Stimulated activated CD8-positive, alpha-beta memory T cell treated with anti-CD3 and anti-CD28 coated beads, Interleukin-12 subunit alpha, Interleukin-12 subunit beta, amount 100 ng/mL, for 1 hour (primary cell): ENCODE measurements at places on chromosomes 7 and 10.

DNA sequence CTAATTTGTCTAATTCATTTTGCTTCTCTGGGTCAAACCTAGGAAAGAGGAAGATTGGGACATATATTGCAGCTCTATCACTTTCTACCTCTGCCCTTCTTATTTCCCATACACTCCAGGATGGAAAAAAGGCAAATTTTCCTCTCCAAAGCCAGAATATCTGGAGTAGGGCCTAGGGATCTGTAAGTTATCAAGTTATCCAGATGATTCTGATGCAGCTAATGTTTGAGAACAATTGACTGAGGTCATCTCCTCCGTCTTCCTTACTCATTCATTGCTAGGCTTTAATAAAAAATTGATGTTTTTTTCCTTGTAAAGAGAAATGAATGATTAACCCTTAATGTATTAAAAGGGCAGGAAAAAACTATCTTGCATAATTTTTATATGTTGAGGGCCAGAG lies 211.9 kb upstream of the GLI3 start:
- no peak for DNase-seq

DNA sequence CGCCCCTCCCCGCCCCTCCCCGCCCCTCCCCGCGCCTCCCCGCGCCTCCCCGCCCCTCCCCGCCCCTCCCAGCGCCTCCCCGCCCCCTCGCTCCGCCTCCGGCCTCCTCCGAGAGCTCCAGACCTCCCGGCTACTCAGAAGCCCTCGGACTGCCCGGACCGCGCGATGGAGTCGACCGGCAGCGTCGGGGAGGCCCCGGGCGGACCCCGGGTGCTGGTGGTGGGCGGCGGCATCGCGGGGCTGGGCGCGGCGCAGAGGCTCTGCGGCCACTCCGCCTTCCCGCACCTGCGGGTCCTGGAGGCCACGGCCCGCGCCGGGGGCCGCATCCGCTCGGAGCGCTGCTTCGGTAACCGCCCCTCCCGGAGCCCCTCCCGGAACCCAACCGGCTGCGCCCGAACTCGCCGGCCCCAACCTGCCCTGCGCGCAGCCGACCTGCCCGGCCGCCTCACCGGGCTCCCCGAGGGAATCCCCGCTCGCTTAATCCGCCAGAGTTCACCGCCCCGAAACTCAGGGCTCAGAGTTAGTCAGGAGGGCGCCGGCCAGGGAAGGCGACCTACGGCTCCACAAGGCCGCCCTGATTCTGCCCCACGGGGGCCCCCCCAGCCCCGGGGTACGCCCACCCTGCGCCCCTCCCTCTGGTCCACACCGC lies at the start of gene PAOX:
PAOX (plus strand) TSS at position 111 of the 649 bp plus-strand sequence; CDS start at position 166, 55 bp downstream.
- DNase-seq, result no peak

- DNase-seq, result no peak
Measured at GRCh38 chr7:504221-505111, 15.2 kb downstream of the PDGFA start.

DNA sequence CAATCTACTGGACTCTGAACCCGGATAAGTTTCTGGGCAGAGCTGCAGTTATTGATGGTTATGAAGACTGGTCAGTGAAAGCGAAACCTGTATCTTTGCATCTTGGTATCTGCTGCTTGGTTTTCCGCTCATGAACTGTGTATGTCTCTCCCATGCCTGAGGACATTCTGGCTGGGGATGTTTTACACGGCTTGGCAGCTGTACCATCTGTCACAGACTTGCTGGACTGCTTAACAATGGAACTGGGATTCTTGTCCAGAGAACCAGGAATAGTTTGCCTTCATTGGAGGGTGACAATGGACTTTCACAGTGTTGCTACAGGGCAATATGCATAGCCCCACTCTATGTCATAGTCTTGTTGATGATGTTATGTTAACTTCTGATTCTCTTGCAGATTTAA lies 119.9 kb upstream of the TMEM106B start:
- no peak for DNase-seq

- DNase-seq, result no peak
Measured at GRCh38 chr10:72802332-72802731, 91.2 kb upstream of the OIT3 start.

DNA sequence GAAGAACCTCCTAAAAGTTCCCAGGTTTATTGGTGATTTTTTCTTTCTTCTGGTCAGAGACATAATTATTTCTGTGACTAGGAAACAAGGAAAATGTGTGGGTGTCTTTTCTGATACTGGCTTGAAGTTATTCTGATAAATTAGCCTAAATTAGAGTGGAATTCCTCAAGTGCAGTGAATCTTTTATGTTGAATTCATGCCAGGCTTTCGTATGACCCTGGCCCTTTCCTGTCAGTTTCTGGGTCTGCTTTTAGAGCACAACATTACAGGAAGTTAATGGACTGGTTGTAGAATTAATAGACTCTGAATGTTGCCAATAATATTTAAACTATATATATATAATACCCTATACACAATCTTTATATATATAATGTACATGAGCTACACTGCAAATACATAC lies 230.6 kb upstream of the KIAA1217 start:
- no peak for DNase-seq

DNA sequence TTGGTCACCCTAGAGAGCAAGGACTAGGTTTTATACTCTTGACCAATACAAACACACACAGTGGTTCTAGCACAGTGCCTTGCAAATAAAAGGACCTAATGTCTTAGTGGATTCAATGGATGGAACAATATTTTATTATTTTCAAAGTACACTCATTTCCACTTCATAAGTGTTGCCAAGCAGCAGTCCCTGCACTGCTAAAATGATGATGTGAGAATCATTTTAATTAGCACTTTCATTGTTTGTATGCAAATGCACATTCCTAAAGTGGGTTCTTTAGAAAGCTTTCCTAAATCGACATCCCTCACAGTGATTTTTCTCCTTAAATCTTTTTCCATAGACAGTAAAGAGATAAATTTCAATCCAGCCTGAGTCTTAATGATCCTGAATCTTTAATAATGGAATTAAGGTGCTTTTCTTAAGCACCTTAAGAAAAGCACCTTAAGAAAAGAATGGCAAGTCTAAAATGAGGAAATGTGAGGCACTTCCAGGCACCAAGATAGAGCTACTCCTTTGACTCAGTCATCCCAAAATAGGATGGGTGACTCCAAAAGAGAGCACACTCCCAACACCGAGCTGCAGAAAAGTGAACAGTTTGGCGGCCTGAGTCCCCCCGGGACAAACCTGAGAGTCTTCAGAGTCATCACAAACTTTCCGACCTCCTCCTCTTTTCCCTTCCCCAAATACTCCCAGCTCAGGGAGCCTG lies 84.5 kb downstream of the SORBS1 start:
- DNase-seq, result no peak

- DNase-seq, result no peak
Measured at GRCh38 chr10:82742898-82743297, 867.9 kb downstream of the NRG3 start.

GRCh38 chr10:45239642-45240041 lies 75.8 kb downstream of the OR13A1 start:
- DNase-seq, result no peak

- no peak for DNase-seq
Measured at GRCh38 chr7:81327468-81328266, 408.8 kb upstream of the SEMA3C start.

DNA sequence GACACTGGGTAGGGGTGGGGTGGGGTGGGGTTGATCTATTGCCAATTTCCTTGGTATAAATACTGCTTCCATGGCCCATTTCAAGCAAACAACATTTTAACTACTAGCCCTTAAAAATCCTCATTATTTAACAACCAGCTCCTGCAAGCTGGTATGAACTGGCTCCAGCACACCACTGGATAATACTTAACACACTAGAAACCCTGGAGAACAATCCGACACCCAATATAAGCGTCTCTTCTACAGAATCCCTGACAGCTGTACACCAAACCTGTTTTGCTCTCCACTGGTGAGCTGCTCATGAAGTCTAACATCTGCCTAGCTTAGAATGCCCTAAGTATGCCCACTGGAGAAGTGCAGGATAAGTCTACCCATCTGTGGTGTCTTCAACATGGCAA lies 116.8 kb downstream of the HIPK2 start:
- DNase-seq, result no peak

- DNase-seq, result no peak
Measured at GRCh38 chr10:83555264-83555663, 584.0 kb upstream of the GHITM start.

GRCh38 chr7:118184565-118184940 lies 589 bp downstream of the LSM8 start:
- DNase-seq, result no peak

DNA sequence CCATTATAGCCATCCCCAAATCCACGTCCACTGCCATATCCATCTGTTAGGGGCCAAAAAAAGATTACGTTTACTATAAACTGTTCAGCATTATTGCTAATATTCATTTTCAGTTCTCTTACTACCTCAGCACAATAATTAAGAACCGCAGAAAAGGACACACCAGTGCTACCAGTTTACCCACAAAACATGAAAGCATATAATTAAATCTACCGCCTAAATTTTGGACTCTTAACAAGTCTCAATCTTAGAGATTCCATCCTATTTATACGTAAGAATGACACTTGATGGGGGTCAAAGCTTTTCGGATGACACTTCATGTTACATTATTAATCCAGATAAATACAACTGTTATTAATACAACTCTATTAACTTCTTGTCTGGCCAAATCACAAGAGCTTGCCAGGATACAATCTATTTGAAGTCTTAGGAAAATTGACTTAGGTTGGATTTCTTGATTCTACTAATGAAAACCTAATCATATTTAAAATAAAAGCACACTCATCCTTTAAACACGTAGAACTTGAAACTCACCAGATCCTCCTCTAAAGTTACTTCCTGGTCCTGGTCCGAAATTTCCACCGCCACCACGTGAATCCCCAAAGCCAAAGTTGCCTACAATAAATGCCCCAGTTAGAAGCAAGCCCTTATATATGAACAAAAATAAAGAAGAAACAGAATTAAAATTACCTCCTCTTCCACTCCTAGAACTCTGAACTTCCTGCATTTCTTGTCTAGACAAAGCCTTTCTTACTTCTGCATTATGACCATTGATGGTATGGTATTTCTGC lies 4.5 kb downstream of the HNRNPA2B1 start:
- DNase-seq, result no peak

DNA sequence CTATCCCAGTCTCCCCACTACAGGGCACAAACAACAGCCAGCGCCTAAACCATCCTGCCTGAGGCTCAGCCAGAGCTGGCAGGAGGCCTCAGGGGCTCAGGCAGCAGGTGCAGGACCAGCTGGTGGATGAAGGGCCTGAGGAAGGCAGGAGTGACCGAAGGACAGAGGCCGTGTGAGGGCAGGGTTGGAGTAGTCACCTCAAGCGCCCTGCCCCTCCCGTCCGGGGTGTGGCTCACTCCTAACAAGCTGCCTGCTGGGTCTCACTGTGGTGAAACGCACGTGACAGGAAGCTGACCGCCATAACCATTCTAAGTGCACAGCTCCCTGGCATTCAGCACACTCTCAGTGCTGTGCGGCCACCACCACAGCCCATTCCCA lies 281.1 kb downstream of the ELFN1 start:
- DNase-seq, result no peak

- DNase-seq, result peak; percentile 8
Measured at GRCh38 chr10:112950714-112951358, 789 bp downstream of the TCF7L2 start.
